ENCODE measurements at places on chromosomes 13 and 19. TPM values are rescaled to one million over a fixed set of nuclear protein-coding genes. Genes with fewer than 3 reads are reported as not detected.

The HSPB6 gene
- not detected for total RNA-seq

DNA sequence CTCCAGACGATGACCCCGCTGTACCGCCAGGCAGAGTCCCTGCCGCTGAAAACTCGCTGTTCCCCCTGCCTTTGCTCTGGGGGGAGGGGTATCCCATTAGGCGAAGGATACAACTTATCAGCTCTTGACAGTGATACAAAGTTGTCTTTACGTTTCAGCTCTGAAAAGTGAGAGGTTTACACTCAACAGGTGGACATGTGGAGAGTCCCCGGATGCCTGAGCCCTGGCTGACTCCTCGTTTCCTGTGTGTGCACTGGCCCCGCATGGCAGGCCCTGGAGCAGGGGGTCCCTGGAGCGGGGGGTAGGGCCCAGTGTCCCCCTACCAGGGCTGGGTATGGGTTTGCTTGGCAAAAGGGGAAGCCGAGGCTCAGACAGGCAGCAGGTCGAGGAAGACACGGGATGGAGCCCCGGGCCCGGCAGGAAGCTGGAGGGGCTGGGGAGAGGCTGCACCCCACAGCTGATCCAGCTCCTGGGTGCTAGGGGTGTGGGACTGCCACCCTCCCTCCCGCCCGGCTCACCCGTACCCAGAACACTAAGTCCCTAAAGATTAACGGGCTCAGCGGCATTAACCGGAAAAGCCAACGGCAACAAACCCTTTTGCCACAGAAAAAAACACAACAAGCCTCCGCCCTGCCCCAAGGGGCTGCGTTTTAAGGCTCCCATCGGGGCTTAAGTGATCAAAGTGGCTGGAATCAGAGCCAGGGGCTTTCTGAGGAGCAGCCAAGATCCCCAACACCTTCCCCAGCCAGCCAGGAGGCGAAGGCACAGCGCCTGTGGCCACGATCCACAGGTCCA, 5.6 kb downstream of the TCF3 start:
- ATAC-seq: no peak

The ZNF415 gene
- 0.50 TPM for total RNA-seq

DNA sequence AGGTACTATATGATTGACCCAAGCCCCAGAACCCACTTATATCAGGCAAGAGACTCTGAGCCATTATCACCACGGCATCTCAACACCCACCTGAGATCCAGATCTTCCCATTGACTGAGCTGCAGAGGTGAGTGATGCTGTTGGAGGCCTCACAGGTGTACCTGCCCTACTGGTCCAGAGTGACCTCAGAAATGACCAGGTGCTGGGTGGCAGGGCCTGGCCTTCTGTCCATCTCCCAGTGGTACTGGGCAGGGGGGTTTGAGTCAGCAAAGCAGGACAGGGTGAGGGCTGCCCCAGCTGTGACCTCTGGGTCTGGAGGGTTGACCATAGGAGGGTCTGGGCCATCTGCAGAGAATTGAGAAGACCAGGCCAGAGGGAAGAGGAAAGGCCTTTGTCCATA, 13.2 kb upstream of the CEACAM20 start:
- ATAC-seq: no peak

The PTGIR gene
- total RNA-seq: 12.9 TPM
